CD4-positive, alpha-beta T cell treated with Interleukin-15 for 4 hours (primary cell): ENCODE measurements at places on chromosomes 7 and 10.

DNA sequence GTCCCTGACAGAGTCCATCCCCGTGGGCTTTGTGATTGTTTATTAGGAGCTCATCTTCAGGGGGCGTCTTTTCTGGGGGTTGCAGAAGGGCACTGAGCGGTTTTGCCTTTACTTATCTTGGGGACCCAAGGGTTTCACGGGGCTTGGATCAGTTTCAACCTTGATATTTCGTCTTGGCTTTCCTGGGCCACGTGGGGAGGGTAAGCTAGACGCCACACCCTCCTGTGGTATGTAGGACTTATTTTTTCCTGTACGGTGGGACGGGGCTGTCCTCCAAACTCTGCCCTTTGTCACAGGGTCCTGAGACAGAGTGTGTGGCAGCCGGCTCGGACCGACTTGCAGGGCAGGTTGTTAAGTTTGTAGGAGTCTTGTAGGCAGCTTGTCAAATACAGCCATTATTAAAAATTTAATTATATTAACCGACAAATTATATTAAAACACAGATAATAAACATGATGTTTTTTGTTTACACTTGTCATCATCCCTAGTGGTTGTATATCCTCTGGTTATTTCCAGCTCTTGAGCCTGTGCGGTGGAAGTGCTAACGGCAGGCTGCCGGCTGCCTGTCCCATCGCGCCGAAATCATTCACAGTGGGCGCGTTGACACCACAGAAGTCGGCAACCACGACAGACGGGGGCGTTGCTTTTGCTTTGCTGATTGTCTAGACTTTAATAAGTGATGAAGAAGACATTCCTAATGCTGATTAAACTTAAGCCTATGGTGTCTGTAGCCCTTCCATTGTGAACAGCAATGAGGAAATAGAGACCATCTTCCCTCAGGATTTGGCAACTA lies 193.2 kb downstream of the DNAJB6 start:
- no peak for DNase-seq

GRCh38 chr7:22586786-22587140 lies 86.8 kb upstream of the STEAP1B start:
- DNase-seq, result no peak

- DNase-seq, result no peak
Observed at GRCh38 chr7:5696346-5697110, 84.9 kb downstream of the RNF216 start.

GRCh38 chr10:129712000-129712399 lies 245.0 kb downstream of the MGMT start:
- no peak for DNase-seq

GRCh38 chr7:27608776-27609495 lies 53.7 kb downstream of the HIBADH start:
- no peak for DNase-seq

DNA sequence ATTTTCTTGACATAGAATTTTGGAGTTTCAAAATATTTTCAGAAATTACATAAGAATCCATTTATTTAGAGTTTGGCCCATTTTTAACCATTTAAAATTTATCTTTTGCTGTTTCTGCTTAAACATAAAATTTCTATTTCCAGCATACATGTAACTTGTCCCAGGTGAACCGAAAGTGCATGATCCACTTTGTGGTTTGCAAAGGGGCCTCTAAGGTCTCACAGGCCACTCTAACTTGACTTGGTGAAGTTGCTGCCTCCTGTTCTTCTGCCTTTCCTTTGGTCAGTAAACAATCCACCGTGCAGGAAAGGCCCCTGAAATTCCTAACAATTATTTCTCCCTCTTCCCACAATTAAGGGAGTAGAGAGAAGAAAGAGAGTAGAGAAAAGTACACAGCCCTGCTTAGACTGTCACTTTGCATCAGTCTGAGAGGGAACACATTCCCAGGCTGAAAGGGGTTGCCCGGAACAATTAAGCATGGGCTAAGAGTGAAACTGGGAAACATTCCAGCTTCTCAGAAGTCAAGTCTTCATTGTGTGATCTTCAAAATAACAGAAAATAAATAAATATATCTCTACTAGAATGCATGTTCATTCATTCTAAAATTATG lies 79.5 kb upstream of the SEMA3A start:
- no peak for DNase-seq

DNA sequence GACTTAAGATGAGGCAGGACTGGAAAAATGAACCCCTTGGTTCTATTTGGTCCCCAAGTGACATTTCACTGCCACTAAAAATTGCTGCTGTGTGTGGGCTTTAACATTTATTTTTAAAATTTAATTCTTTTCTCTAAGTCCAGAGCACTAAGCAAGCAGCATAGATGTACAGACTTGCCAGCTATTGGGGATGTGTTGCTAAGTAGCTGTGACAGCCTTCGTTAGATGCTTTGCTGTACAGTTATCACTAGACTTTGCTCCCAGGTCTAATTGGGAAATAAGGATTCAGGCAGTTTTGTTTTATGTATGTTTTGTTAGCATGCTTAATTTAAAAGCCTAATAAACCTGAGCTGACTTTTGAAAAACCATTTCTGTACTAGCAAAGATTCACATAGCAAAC lies 51.8 kb downstream of the GBF1 start:
- no peak for DNase-seq

- DNase-seq, result no peak
Observed at GRCh38 chr7:2191016-2191415, 41.7 kb downstream of the MAD1L1 start.
